ENCODE measurements at places on chromosomes 7 and 10.

DNA sequence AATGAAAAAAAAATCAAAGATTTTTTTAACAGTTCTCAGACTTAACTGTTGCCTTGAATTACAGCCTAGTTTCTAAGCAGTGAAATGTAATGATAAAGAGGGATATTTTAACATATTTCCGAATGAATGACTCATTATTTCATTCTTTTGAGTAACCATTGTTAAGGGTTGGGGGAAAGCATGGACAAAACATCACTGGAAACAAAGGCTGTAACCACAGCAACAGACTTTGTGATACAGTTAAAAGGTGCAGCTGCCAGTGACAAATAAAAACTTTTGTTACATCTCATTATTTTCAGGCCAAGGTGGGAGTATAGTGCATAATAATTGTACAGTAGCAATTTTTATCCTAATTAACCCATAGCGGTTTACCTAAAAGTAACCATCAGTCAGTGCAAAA, 172.6 kb downstream of the LRRTM3 start:
- no peak for DNase-seq

DNA sequence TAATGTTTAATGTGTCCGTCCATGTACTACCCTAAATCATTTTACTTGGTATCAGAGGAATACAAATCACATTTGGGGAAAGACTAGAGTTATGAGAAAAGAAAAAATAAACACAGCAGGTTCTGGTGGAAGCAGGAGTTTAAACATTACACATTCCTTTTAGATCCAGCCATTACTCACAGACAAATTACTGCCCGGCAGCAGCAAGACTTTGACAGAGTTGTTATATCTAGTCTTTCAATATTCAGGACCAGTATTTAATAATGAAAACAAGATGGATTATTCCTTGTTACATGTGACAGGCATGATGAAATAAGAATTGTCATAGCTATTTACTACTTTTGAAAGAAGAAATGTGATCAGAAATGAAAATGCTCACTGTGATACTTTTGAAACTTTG, 131.8 kb upstream of the GNAI1 start:
- no peak for DNase-seq

DNA sequence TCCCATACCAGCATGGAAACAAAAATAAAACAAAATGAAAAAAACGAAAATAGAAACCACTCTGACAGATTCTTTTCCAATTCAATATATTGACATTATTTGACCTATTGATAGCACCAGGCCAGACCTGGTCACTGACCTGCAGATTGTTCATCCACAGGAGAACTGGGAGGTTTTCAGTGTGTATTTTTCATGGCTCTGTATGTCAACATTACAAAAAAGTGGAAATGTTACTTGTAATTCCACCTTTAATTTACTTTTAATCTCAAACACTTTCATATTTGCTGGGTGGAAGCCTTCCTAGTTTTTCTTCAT, 2.9 kb downstream of the HKDC1 start:
- DNase-seq, result no peak

DNA sequence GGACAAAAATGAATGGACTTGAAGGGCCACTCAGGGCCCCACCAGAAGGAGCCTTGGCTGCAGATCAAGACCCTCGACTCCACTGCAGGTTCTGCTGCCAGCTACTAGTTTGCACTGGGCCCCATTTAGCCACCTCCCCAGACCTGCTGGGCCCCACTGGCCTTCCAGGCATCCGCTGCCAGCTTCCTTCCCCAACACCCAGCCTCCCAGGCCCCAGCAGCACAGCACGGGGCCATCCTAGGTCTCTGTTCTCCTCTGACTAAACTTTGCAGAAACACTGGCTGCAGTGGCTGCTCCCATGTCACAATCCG, 277.4 kb upstream of the KLF14 start:
- no peak for DNase-seq
